ENCODE measurements at places on chromosomes 11 and 22. TPM values are rescaled to one million over a fixed set of nuclear protein-coding genes. Genes with fewer than 3 reads are reported as not detected.

DNA sequence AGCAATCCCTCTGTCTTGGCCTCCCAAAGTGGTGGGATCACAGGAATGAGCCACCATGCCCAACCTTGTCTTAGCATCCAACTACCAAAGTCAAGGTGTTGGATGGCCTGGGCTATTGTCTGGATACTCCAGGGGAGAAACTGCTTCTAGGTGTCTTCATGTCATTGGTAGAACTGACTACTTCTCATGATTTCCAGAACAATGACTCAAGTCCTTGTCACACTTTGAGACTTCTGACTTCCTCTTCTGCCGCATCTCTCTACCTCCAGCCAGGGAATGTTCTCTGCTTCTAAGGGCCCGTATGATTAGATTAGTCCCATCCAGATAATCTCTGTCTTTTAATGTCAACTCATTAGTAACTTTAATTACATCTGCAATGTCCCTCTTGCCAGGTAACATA is 30.6 kb downstream of the APOL6 start:
- H3K27ac ChIP-seq, result no peak overlapping the region
- H3K36me3 ChIP-seq, result no peaks in the 10 kb centered on the region
- H3K27me3 ChIP-seq, result no peaks in the 10 kb centered on the region

DNA sequence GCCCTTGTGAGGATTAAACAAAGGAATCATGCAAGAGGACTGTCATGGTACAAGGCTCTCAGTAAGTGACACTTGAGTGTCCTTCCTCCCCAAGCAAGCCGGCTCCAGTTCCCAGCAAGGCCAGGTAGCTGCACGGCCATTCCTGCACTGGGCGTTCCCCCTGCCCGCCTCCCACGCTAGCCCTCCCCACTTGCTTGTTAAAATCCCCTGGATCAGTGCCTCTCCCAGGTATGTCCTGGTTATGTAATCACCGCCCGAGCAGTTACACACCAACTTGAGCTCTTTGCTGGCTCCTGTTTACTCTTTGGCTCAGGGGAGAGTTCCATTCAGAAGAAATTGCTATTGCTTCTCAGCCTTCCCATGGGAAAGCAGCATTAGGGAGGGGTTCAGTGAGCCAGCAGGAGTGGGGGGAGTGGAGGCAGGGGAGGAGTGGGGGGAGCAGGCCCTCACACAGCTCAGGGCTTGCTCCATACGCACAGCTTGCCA is 19.4 kb upstream of the MYEOV start:
- no peaks in the 10 kb centered on the region for H3K36me3 ChIP-seq
- H3K4me3 ChIP-seq, result no peak overlapping the region
- no peaks in the 10 kb centered on the region for H3K4me1 ChIP-seq
- H3K27me3 ChIP-seq, result no peaks in the 10 kb centered on the region

DNA sequence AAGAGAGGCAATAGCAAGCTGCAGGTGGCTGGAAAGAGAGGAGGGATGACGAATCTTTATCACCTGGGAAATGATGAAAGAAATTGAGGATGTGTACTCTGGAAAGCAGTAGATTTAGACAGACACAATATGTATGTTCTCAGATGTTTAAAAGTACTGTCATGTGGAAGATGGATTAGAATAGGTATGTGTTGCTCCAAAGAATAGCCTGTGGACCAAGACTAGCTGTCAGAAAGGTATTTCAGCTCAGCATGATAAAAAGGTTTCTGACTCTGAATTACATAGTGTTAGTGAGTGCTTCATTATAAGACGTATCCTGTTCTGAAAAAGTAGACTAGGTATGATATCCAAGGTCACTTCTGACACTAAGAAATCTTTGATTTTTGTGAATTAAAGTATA is 322.4 kb downstream of the CNTN5 start:
- no peak overlapping the region for H3K4me3 ChIP-seq
- DNase-seq, result no peak
- no peak overlapping the region for H3K27ac ChIP-seq
- no peaks in the 10 kb centered on the region for H3K27me3 ChIP-seq
- H3K4me1 ChIP-seq, result no peaks in the 10 kb centered on the region

DNA sequence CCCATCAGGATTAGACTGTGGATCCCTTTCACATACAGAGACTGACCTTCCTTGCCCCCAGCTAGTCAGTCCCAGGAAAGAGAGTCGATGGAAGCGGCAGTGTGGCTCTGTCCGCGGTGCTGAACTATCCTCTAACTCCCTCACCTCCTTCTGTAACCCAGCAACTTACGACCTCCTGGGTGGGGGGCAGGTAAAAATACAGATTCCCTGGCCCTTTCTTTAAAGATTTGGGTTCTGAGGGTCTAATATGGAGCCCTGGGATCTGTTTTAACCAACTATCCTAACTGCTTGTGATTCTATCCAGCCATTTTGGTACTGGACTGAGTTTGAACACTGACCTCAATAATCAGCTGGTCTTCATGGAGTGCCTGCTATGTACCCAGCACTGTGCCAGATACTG is 23.2 kb downstream of the MFNG start:
- no peaks in the 10 kb centered on the region for H3K4me1 ChIP-seq
- DNase-seq, result peak; percentile 31
- no peaks in the 10 kb centered on the region for H3K36me3 ChIP-seq
- H3K27me3 ChIP-seq, result no peaks in the 10 kb centered on the region

GRCh38 chr11:125075900-125076317 is 12.8 kb downstream of the SLC37A2 start:
- no peaks in the 10 kb centered on the region for H3K27me3 ChIP-seq
- no peak overlapping the region for H3K4me3 ChIP-seq
- DNase-seq, result peak; percentile 52
- peak overlapping the region; percentile 95 for H3K27ac ChIP-seq

GRCh38 chr22:47618180-47619010 is 855.9 kb downstream of the TBC1D22A start:
- no peaks in the 10 kb centered on the region for H3K36me3 ChIP-seq
- no peak overlapping the region for H3K27ac ChIP-seq
- H3K4me3 ChIP-seq, result no peak overlapping the region
- peaks cover 2% of the 10 kb centered on the region for H3K27me3 ChIP-seq

GRCh38 chr11:45909594-45910475 is 2.8 kb upstream of the FREY1 start:
- H3K4me3 ChIP-seq, result no peak overlapping the region
- H3K4me1 ChIP-seq, result no peaks in the 10 kb centered on the region
- no peak for DNase-seq
- H3K27ac ChIP-seq, result no peak overlapping the region

DNA sequence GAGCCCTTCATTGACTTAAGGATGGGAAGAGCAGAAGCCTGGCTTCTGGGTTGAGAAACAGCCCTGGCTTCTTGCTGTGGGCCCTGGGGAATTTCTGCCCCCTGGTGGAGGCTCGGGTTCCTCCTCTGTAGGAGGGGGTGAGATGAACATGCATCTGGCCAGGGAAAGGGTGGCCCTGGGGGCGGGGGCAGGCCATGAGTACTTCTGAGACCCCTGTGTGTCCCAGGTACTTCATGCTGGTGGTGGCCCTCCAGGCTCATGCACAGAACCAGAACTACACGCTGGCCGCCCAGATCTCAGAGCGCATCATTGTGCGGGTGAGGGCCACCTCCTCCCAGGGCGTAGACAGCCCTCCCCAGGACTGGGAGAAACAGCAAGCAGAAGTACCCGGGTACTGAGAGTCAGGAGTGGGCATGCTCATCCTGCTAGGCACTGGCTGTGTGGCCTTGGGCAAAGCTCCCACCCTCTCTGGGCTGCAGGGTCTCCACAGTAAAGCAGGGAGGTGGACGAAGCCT is 15.8 kb downstream of the TMEM258 start:
- peak; percentile 73 for DNase-seq
- H3K4me3 ChIP-seq, result no peak overlapping the region
- no peaks in the 10 kb centered on the region for H3K27me3 ChIP-seq
- H3K27ac ChIP-seq, result no peak overlapping the region
- H3K36me3 ChIP-seq, result peaks cover 10% of the 10 kb centered on the region

- H3K4me3 ChIP-seq, result no peak overlapping the region
- H3K27ac ChIP-seq, result no peak overlapping the region
- H3K4me1 ChIP-seq, result no peaks in the 10 kb centered on the region
- H3K27me3 ChIP-seq, result no peaks in the 10 kb centered on the region
- no peak for DNase-seq
- H3K36me3 ChIP-seq, result no peaks in the 10 kb centered on the region
Measured at GRCh38 chr11:19874266-19874665, 161.6 kb downstream of the NAV2 start.

Gene SCGB1C1
- polyA plus RNA-seq, result not detected

DNA sequence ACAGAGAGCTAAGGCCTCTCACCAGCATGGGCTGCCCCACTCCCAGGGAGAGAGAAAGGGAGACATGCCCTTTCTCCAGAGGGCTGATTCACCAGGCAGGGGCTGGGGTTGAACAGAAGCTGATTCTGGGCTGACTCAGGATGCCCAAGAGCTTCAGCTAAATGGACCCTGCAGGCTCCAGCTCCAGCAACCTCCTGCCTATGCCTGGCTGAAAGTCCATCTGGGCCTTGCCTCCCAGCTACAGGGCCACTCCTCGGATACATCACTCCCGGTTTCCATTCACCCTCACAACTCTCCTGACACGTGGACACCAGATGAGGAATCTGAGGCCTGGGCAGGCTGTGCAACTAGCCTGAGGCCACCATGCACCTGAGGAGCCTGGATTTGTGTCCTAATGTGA is 215.5 kb downstream of the BUD13 start:
- H3K4me3 ChIP-seq, result no peak overlapping the region
- H3K4me1 ChIP-seq, result no peaks in the 10 kb centered on the region
- no peak for DNase-seq
- H3K27ac ChIP-seq, result no peak overlapping the region
- no peaks in the 10 kb centered on the region for H3K27me3 ChIP-seq

- no peaks in the 10 kb centered on the region for H3K4me1 ChIP-seq
- H3K27me3 ChIP-seq, result no peaks in the 10 kb centered on the region
- no peak overlapping the region for H3K4me3 ChIP-seq
Measured at GRCh38 chr11:107810875-107811274, 47.7 kb downstream of the SLC35F2 start.

DNA sequence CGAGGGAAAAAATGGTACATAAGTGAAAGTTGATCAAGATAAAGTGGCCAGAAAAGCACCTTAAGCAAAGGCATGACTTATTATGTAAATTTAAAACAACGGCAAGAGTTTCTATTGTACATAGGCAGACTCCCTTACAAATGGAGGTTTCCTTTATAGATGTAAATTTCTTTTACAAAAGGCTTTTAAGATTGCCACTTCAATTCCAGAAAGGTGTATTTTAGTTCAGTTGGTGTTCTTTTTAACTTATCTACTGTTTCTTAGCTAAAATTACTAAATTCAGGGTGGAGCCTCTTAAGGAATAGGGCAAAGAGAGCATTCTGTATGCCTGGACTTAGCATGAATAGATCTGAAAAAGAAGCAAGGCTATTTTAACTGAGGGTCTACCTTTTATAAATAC is 24.9 kb upstream of the GNAZ start:
- H3K36me3 ChIP-seq, result no peaks in the 10 kb centered on the region
- no peaks in the 10 kb centered on the region for H3K27me3 ChIP-seq
- H3K27ac ChIP-seq, result no peak overlapping the region
- no peak for DNase-seq

Measured in small intestine (tissue), 16 donors.